ENCODE measurements at places on chromosomes 4 and X.
A peak's percentile ranks its signal among the peaks of the same experiment; 100 is the strongest.

DNA sequence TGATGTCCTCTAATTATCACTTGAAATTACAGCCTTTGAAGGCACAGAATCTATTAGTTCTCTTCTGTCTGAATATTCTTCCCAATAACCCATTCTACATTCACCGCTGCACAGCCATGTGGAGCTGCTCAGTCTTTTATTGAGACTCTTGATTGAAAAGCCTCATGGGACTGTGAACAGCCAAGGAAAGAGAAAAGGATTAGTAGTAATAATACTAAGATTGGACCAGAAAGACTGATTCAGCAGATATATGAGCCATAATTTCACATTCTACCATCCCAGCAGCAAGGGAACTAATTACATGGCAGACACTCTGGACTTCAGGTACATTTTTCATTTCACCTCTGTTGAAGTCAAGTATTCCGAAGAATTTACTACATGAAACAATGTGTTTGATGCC lies 2471.7 kb downstream of the ARAP2 start:
- no peak for DNase-seq

DNA sequence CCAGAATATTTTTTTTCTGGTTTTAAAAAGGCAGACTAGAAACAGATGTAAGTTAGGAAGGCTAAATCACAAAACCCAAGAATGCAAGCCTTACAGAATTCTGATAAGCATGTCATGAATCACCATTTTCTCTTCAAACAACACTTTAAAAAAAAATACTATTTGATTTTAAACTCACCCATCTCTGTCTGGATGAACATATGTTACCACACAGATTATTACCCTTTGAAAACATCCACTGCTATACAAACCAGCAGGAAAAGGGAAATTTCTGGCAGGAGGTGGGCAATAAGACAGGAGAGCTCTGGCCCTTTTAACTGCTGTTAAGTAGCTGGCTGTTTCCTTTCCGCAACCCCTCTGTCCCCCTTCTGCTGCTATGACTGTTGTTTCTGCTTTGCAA lies 317.7 kb upstream of the NOCT start:
- DNase-seq: no peak

- DNase-seq: peak; percentile 60
These were observed 25.8 kb upstream of the CHRNA9 start for GRCh38 chr4:40309250-40309774.

DNA sequence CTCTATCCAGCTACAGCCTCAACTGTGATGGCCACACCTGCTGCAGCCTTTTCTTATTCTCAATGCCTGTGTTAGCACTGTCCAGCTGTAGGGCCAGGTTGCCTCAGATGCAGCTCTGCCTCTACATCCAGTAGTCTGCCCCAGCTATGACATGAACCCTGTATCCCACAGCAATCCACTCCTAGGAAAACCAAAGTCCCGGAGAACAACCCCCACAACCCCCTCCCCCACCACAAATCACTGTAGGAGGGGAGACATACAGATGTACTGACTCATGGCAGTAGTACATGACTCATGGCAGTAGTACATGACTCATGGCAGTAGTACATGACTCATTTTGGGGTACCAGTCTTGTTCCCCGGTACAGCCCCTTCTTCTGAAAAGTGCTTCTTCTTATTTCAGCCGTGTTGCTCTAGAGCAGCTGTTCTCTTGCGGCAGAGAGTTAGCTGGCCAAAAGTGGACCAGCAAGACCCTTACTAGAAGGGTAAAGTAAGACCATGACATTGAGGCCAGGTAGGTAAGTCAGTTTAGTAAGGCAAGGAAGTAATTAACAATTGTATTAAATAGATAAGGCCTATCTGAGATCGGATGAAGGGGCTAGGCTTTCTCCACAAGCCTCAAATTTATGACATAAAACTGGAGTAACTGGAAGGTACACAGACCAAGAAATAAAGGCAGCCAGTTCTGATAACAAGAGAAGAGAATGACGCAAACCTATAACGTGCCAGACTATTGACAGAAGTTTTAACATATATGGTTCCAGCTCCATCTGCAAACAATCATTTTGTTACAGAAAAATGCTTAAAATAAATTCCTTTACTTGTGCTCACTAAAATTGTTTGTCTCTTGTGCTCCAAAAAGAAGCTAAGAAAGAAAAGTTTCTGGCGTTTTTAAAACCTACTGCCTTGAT lies 221.4 kb downstream of the TACR3 start:
- peak; percentile 33 for DNase-seq

- DNase-seq: peak; percentile 6
These were observed 65.6 kb downstream of the MCF2 start for GRCh38 chrX:139642241-139642927.

- no peak for DNase-seq
These were observed 26.3 kb upstream of the C4orf54 start for GRCh38 chr4:99683895-99684294.

DNA sequence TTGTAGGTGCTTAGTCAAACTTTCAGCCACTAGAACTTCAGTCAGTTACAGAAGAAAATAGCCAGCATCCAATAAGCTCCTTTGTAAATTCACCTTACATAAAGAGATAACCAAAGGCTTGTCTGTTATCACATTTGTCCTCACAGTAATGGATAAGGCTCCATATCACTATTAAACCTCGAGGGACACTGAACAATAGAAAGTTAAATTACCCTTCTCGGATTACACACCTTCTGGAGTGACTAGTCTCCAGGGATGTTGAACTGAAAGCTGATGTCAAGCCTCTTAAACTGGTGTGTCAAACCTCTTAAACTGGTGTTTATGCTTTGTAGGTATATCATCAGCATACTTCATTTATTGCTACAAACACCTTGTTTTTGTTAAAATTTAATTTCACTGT lies 639.0 kb downstream of the CENPC start:
- DNase-seq: peak; percentile 1

DNA sequence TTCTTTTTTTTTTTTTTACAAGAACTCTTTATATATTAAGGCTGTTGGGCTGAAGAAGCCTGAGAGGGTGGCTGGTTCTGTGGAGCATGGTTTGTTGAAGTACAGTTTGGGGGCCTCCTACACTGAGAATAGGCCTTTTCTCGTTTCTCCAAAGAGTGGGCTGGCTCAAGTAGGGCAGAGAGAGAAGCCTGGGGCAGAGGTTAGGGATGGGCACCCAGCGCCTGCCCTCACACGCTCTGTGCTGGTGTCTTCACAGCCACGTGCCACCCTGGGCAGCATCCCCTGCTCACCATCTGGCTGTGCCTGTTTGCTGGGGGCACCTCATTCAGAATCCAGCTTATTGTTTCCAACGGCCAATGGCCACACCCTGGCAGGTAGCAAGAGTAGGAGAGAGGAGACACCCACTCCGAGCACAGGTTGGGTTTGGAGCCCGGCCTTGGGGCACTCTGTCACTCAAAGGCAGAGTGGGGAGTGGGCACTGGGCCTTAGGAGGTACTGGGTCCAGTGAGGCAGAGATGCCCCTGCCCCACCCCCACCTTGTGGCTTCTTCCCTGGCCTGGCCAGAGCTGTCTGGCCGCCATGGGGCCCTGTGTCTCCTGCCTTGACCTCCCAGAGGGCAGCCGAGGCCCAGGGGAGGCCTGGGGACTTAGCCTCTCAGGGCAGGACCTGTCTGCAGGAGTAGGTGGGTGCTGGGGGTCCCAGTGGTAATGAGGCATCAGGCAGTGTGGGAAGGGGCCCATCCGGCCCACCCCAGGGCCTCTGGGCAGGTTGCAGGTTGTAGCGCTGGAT lies 2.9 kb downstream of the MSANTD1 start:
- no peak for DNase-seq

- DNase-seq: no peak
These were observed 31.0 kb downstream of the TMEM131L start for GRCh38 chr4:153497091-153497531.

DNA sequence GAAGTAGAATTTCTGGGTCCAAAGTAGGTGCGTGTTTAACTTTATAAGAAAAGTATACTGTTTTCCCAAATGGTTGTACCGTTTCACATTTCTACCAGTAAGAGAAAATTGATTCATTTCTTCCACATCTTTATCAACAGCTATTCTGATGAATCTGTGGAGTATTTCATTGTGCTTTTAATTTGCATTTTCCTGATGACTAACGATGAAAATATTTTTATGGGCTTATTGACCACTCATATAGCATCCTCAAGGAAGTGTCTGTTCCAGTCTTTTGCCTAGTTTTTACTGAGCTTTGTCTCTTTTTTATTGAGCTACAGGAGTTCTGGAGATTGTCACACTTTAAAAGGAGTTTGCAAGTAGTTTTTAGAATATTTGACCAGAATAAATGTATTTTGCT lies 92.6 kb downstream of the ASB9 start:
- no peak for DNase-seq

DNA sequence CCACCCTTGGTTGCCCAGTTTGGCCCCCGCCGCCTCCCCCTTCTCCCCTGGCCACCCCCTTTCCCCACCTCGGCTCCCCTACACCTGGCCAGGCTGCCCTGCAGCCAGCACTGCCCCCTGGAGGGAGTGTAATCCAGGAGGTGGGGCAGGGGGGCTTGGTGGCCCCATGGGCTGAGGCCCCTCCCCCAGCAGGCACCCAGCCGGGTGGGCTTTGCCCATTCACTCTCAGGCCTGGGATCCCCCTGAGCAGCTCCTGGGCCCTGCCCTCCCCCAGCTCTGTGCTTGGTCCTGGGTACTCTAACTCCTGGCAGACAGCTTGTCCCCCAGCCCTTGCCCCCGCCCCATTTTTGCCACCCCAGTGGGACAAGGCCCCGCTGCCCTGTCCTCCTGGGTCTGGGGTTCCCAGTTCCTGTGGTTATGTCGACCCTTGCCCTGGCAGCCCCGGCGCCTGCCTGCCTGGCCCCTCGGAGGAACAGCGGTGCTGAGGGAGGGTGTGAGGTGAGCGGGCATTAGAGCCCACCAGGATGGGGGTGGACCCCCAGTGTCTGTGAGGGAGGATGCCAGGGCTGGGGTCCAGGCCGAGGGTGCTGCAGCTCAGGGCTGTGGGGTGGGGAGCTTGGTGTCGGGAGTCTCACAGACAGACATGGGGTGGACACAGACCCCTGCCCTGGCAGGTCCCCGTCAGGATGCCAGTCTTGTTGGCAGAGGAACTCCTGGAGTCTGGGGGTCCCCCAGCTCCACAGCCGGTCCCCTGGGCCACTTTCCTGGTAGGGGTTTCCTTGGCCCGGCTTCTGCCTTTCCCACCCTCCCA lies 10.2 kb downstream of the NAT8L start:
- no peak for DNase-seq

GRCh38 chr4:20844311-20844710 lies 144.1 kb downstream of the PACRGL start:
- no peak for DNase-seq

All from SW480 (cell line).